ENCODE measurements at places on chromosomes 1 and 21.
A peak's percentile ranks its signal among the peaks of the same experiment; 100 is the strongest.

- DNase-seq: peak; percentile 64
These were observed 20.8 kb downstream of the ATP5PO start for GRCh38 chr21:33894736-33895288.

DNA sequence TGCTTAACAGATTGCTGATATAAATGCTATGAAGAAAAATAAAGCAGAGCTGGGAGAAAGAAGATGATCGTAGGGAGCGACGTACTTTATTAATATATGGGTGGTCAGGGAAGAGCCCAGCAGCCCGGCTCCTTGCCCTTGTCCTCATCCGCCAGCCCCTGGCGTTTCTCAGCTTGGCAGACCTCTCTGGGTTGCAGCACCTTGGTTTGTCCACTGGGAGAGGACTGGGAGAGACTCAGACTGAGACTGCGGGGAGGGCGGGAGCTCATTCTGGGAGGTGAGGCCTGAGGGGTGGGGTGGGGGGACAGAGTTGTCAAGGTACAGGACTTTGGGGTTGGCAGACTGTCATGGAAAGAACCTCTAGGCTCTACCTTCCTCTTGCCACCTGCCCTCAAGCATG, 3.3 kb upstream of the S100A3 start:
- no peak for DNase-seq

GRCh38 chr1:211739671-211740411, 64.4 kb upstream of the NEK2 start:
- no peak for DNase-seq

DNA sequence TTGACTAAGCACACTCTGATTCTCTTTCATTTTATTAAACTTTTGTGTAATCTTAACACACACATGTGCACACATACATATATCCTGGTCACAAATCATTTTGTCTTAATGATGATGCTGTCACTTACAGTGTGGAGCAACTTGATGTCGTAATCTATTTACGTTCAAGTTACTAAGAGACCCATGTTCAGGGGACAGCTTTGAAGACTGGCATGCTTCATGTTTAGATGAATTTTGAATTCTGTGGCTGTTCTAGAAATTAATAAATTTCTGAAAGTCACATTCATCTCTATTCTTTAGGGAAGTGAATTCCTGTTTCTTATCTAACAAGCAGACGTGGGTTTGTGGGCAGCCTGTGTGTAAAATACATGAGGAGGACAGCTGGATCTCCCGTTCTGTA, 1637.8 kb downstream of the PLA2G4A start:
- no peak for DNase-seq

- no peak for DNase-seq
These were observed 162.6 kb downstream of the GRIK1 start for GRCh38 chr21:29777160-29777559.

DNA sequence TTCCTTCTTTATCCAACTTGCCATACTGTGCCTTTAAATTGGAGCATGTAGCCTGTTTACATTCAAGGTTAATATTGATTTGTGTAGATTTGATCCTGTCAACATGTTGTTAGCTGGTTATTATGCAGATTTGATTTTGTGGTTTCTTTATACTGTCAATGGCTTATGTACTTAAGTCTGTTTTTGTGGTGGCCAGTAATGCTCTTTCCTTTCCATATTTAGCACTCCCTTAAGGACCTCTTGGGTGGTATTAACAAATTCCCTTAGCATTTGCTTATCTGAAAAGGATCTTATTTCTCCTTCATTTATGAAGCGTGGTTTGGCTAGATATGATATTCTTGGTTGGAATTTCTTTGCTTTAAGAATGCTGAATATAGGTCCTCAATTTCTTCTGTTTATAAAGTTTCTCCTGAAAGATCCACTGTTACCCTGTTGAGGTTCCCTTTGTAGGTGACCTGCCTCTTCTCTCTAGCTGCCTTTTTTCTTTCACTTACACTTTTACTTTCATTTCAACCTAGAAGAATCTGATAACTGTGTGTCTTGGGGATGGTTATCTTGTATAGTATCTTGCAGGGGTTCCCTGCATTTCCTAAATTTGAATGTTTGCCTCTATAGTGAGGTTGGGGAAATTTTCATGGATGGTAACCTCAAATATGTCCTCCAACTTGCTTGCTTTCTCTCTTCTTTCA, 86.9 kb upstream of the NEGR1 start:
- no peak for DNase-seq

- no peak for DNase-seq
These were observed 46.8 kb downstream of the PTPRU start for GRCh38 chr1:29282924-29283803.

GRCh38 chr1:202565890-202566602, 144.2 kb downstream of the SYT2 start:
- no peak for DNase-seq

DNA sequence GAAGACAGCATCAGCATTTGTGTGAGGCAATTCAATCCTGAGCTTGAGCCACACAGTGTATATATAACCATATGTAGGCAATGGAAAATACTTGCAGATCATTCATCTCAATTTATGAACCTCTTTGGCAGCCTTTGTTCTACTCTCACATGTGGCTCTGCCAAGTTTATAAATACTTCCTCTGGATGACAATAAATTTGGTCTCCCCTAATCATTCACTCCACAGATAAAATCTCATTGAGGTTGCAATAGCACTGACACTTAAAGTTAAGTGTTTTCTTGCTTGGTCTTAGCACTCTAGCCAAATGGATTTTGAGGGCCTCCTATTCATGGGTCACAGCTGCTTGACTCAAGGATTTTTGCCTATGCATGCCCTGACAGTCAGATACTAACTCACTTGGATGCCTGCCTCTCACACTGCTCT, 136.6 kb upstream of the VANGL1 start:
- peak; percentile 87 for DNase-seq

GRCh38 chr1:36968730-36969129, 65.6 kb downstream of the GRIK3 start:
- no peak for DNase-seq

- DNase-seq: no peak
These were observed 230.8 kb downstream of the BARHL2 start for GRCh38 chr1:90486134-90486824.

- peak; percentile 49 for DNase-seq
These were observed 13.2 kb upstream of the HMGCL start for GRCh38 chr1:23838401-23838866.

GRCh38 chr1:101497881-101498559, 261.2 kb downstream of the S1PR1 start:
- DNase-seq: no peak

GRCh38 chr1:93662481-93663207, 19.0 kb downstream of the BCAR3 start:
- no peak for DNase-seq

DNA sequence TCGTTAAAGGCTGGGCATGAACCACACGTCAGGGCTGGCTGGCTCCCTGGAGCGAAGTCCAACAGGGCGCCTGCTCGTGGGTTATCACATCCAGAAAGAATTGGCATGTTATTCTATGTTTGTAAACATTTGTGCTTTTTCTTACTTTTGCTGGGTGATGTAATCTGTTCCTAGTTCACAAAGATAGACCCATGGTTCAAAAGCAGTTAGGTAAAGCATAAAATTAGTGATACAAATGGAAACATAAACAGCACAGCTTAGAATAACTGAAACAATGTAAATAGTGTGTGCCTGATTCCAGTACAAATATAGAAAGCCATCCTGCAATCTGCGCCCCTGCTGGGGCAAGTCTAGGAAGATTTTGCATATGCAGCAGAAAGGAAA, 184.0 kb upstream of the C1orf174 start:
- no peak for DNase-seq

DNA sequence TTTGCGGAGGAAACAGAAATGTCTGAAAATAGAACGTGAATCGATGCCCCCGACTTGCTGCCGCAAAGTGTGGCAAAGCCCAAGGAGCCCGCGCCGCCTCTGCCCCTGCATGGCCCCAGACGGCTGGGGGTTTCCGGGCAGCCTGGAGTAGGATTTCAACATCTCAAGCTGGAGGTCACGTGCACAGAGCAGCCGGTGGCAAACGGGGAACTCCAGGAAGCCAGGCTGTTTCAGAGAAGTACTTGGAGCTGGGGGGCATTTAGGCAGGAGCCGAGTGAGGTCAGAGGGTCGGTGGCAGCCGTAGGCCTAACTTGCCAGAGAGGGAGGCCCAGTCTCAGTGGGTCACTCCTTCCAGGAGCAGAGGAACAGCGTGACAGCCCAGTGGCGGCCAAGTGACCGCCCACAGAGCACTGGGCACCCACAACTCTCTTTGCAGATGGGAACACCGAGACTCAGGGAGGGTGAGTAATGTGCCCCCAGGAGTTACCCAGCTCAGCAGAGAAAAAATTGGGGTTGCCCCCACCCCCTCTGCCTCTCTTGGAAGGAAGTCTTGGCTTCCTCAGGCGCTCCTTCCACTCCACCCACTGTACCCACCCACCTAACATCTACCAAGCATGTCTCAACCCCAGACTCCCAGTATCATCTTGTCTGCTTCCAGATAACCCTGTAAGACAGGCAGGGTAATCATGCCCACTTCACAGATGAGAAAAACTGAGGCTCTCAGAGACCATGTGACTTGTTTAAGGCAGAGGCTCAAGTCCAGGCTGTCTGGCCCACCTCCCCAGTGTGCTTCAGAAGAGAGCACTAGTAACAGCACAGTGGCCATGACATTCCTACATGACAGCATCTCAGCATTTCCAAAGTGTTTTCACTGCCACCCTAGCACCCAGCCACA, 179.4 kb downstream of the HIVEP3 start:
- DNase-seq: peak; percentile 76

DNA sequence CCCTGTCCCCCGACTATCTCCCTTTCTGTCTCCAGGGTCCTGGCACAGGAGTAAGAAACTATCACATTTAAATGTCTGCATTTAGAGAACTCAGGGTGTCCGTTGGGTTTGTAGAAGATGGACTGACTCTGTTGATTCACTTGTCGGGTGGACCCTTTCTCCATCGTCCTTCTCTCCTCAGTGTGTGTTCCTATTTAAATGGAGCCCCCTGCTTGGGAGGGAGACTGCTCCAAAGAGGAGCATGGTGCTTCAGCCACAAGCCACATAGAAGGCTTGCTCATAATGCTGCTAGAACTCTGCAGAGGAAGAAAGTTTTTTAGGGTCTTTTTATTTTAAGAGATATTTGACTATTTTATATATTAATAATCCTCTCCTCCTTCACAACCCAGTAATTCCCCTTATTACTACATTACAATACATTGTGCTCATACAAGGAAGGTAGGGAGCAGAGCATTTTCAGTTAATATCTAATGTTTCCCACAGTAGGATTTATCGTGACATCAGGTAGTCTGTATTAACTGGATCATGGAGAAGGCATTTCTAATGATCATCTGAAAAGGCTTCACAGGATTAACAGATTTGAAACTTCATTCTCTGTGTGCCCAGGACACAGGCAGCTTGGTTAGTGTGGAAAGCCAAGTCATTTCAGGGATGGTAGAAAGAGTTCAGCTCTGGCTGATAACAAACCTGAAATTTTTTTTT, 13.8 kb downstream of the FGGY start:
- no peak for DNase-seq

DNA sequence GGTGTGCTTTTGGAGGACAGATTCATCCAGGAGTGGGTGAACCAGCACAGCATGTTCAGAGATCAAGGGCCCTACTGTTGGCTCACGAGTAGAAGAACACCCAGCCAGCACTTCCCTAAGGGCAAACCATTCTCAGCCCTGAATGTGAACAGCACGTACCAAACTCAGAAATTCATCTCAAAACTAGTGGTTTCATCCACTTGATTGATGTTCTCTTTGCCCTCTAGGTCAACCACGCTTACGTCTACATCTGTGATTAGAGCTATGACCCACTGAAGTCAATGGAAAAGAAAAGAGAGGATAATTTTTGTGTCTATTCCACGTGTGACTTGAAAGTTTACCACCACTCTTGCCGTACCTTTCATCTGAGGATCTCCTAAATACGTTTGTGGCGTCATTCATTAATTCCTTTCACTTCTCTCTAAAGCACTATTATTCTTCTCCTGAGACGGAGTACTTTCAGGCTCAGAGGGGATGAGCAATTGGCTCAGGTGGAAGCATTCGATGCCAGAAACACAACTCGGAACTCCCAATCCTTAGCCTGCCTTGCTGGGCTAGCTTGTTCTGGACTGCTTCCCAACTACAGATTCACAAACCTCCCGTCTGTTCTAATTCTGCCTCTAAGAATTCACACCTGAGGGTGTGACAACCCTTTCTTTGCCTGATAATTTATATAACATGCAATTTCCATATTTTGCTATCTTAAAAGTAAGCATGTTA, 57.3 kb upstream of the HIVEP3 start:
- no peak for DNase-seq

DNA sequence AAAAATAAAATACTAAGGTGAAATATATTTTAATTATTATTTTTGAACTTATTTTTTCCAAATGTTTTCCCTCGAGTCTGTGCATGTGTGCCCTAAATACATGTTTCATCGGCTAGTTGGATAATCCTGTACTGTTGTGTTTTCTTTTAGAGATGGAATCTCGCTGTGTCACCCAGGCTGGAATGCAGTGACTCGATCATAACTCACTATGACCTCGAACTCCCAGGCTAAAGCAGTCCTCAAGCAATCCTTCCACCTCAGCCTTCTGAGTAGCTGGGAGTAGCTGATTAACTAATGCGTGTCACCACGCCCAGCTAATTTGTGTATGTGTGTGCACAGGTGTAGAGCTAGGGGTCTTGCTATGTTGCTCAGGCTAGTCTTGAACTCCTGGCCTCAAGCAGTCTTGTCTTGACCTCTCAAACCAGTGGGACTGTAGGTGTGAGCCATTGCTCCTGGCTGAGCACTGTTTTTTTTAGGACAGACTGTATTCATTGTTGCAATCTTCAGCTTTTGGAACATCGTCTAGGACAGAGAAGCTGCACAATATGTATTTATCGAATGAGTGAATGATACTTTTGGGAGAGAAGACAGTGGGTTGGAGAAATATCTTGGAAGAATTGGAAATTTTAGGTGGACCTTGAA, 4.8 kb upstream of the TMCO1 start:
- no peak for DNase-seq

DNA sequence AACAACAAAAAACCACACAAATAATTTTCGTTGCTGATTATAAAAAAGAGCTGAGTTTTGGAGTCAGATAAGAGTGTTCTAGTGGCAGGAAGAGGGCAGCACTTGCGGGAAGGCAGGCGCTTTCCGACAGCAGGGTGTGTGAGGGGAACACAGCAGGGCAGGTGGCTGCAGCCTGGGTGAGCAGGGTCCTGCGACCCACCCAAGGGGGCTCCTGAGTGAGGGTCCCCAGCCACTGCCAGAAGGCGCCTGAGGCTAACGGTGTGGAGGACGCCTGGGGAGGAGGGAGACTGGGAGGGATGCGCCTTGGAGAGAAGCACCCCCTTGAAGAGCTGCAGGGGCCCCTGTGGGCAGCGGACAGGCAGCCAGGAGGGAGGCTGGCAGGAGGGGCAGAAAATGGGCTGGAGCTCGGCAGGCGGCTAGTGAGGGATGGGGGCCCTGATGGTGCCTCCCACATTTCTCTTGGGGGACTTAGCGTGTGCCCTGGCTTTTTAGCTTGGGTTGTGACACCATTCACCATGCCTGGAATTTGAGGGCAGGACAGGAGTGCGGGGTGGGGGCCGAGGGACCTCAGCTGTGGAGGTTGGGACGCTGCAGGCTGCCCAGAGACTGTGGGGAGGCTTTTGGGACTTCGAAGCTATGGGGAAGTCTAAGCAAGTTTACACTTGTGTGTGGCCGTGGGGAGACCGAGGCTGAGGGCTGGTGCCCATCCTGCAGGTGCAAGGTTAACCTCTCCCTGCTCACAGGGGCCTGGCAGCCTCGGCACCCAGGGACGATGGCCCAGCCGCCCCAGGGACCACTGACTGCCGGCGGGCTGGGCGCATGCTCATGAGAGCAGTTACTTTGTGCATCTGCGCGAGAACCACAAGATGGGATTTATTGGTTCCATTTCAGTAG, 111.4 kb downstream of the SIK1 start:
- no peak for DNase-seq

All from right lung (tissue), 10 donors.